Activated naive CD8-positive, alpha-beta T cell treated with anti-CD3 and anti-CD28 coated beads, Interleukin-2, amount 10 ng/mL, durations not matched to agents 7 days and 5 days (primary cell): ENCODE measurements at places on chromosomes 12 and 14. TPM values are rescaled to one million over a fixed set of nuclear protein-coding genes. Genes with fewer than 3 reads are reported as not detected.

CAPZA3 gene
- total RNA-seq = not detected

CSRP2 gene
- not detected for total RNA-seq

DNA sequence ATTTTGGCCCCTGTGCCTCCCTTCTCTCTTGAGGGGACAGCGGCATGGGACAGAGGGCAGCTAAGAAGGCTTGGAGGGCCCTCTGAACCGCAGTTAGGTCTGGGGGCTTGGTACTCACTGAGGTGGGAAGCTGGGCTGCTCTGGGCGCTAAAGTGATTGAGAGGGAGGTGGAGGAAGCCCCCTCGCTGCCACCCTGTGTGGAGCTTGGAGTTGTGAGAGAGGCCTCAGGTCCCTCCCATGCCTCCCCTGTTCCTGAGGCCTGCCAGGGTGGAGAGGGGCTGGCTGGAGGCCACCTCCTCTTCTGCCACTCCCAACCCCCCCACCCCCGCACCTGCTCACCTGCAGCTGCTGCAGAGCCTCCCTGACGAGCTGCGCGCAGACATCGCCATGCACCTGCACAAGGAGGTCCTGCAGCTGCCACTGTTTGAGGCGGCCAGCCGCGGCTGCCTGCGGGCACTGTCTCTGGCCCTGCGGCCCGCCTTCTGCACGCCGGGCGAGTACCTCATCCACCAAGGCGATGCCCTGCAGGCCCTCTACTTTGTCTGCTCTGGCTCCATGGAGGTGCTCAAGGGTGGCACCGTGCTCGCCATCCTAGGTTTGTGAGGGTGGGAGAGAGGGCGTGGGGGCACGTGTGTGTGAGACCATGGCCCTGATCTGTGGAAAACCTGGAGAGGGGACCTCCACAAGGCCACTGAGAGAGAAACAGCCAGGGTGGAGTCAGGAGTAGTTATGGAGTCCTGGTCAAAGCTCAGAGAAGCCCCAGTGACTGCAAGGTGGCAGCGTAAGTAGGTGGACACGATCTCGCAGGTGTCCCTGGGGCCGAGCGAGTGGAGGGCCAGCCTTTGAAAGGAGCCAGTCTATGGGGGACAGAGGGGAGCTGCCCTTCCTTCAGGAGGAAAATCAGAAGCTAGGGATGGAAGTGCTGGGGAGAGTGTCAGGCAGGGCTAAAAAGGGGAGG, 11.2 kb downstream of the KCNH3 start:
- H3K27me3 ChIP-seq = no peaks in the 10 kb centered on the region
- H3K27ac ChIP-seq = peak overlapping the region; percentile 51
- peak overlapping the region; percentile 85 for H3K4me3 ChIP-seq
- DNase-seq = peak; percentile 31
- peaks cover 3% of the 10 kb centered on the region for H3K36me3 ChIP-seq
- peaks cover 11% of the 10 kb centered on the region for H3K4me1 ChIP-seq

- peaks cover 4% of the 10 kb centered on the region for H3K4me1 ChIP-seq
- DNase-seq = no peak
- no peak overlapping the region for H3K4me3 ChIP-seq
Measured at GRCh38 chr12:74903522-74903921, 306.1 kb downstream of the KCNC2 start.

GRCh38 chr14:33127531-33127930, 188.9 kb downstream of the NPAS3 start:
- no peak overlapping the region for H3K4me3 ChIP-seq
- DNase-seq = no peak
- H3K36me3 ChIP-seq = no peaks in the 10 kb centered on the region
- H3K27ac ChIP-seq = no peak overlapping the region
- no peaks in the 10 kb centered on the region for H3K27me3 ChIP-seq

GRCh38 chr12:132657004-132657727, 30.0 kb downstream of the POLE start:
- peaks cover 42% of the 10 kb centered on the region for H3K36me3 ChIP-seq

- H3K4me1 ChIP-seq = peaks cover 4% of the 10 kb centered on the region
- peaks cover 4% of the 10 kb centered on the region for H3K36me3 ChIP-seq
- no peak overlapping the region for H3K27ac ChIP-seq
- H3K27me3 ChIP-seq = no peaks in the 10 kb centered on the region
Measured at GRCh38 chr12:56590237-56590830, 39.8 kb downstream of the BAZ2A start.

- no peak overlapping the region for H3K4me3 ChIP-seq
- no peak for DNase-seq
- peaks cover 6% of the 10 kb centered on the region for H3K27me3 ChIP-seq
- H3K4me1 ChIP-seq = no peaks in the 10 kb centered on the region
- no peaks in the 10 kb centered on the region for H3K36me3 ChIP-seq
Measured at GRCh38 chr12:131356485-131357184, 354.3 kb upstream of the SFSWAP start.

DNA sequence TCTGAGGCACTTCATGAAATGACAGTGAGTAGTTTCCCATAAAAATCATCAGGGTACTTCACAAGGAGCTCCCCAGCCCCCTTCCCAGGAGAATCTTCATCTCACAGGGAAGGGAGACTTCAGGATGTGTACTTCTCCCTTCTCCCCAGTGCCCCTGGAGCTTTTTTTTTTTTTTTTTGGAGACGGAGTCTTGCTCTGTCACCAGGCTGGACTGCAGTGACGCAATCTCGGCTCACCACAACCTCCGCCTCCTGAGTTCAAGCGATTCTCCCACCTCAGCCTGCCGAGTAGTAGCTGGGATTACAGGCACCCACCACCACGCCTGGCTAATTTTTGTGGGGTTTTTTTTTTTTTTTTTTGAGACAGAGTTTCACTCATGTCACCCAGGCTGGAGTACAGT, 10.4 kb downstream of the ITPK1 start:
- H3K27ac ChIP-seq = peak overlapping the region; percentile 97
- DNase-seq = no peak
- peaks cover 2% of the 10 kb centered on the region for H3K36me3 ChIP-seq
- H3K27me3 ChIP-seq = no peaks in the 10 kb centered on the region

DNA sequence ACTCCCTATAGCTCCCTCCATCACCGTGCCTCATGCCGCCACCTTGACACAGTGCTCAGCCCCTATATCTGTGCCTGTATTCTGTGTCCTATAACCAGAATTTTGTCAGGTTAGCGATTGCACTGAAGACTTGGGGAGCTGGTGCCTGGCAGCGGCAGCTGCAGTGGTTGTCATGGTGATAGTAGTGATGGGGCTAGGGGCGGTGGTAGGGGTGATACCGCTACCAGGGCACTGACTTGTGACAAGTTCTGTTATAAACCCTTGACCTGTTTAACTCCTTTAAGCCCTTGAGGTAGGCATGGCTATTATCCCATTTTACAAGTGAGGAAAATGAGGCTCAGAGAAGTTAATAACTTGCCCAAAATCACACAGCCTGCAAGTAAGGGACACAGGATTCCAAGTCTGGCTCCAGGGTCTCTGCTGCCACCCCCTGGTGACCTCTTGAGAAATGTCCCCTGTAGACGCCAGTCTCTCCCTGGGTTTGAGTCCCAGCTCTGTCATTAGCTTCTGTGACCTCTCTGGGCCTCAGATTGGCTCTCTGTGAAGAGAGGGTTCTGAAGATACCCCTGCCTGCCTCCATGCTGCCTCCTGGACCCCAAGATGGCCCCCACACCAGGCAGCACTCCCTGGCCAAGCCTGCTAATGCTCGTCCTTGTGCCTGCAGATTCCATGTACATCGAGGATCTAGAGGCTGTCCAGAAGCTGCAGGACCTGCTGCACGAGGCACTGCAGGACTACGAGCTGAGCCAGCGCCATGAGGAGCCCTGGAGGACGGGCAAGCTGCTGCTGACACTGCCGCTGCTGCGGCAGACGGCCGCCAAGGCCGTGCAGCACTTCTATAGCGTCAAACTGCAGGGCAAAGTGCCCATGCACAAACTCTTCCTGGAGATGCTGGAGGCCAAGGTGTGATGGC, 121.9 kb downstream of the ESRRB start:
- H3K27me3 ChIP-seq = peaks cover 3% of the 10 kb centered on the region
- DNase-seq = no peak
- no peak overlapping the region for H3K27ac ChIP-seq
